Activated CD4-positive, alpha-beta T cell treated with anti-CD3 and anti-CD28 coated beads for 24 hours (primary cell): ENCODE measurements at places on chromosomes 11 and 22.

DNA sequence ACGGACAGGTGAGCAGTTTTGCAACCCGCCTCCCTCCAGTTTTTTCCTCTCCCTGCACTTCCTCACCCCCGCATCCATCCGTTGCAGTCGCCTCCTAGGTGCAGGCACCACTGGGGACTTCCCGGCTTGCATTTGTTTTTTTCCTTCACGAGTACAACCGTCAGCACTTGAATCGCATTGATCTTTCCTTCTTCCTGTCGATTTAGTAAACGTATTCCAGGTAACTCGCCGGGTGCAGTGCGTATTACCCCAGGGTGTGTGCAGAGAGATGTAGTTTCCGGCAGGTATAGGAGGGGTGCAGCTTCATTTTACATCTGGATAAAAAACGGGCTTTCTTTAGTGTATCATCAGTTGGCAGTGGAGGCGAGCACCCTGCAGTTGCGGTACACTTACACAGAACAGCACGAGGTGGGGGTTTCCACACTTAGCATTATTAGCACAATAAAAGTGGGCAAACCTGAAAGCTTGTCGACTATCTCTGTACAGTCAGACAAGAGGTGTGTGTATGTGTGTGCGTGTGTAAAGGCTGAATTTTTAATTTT is at the start of gene SORL1-AS1:
SORL1-AS1 (minus strand) TSS at position 359 of the 542 bp plus-strand sequence.
- DNase-seq: peak; percentile 54

GRCh38 chr11:1153951-1154493 is 3.7 kb upstream of the MUC5AC start:
- no peak for DNase-seq

GRCh38 chr11:75768112-75768908 is at the start of gene DGAT2:
TSS of gene DGAT2 (plus strand) at chr11:75768778. CDS start at chr11:75768992, 214 bp downstream.
- DNase-seq: peak; percentile 60

GRCh38 chr11:75349521-75350116 is 1.8 kb downstream of the ARRB1 start:
- DNase-seq: no peak

DNA sequence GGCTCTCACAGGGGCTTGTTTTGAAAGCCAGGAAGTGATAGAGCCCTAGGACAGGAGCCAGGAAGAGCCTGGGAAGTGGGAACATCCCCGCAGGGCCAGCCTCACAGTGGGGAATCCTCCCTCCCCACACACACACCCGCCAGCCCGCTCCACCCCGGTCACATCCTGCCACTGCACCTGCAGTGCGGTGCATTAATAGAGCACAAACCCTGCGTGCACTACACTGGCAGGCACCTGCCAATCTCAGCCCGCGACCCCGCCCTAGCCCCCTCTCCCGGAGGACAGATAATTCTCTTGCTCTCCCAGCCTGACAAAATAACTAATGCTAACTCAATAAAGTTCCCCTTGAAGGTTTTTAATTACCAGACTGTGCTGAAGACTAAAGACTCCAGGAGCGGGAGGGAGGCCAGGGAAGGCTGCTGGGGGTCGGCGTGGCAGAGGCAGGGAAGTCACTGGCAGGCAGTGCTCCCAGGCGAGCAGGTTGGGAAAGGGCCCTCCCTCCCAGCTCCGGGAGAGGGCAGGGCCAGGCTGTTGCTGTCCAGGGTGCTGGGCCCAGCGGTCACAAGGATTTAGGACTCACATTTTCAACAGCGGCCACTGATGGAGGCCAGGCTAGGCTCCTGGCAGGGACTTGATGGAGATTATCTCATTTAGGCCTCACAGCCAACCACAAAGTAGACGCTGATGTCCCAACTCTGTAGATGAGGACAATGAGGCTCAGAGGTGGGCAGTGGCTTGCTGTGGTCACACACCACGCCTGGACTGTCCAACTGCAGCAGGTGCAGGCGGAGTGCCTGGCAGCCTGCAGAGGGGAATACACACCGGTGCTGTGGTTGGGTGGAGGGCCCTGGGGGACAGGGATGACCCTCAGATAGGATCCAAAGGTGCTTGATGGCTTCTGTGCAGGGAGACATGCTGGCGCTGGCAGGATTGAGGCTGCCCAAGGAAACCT is 23.9 kb upstream of the TCF20 start:
- no peak for DNase-seq

DNA sequence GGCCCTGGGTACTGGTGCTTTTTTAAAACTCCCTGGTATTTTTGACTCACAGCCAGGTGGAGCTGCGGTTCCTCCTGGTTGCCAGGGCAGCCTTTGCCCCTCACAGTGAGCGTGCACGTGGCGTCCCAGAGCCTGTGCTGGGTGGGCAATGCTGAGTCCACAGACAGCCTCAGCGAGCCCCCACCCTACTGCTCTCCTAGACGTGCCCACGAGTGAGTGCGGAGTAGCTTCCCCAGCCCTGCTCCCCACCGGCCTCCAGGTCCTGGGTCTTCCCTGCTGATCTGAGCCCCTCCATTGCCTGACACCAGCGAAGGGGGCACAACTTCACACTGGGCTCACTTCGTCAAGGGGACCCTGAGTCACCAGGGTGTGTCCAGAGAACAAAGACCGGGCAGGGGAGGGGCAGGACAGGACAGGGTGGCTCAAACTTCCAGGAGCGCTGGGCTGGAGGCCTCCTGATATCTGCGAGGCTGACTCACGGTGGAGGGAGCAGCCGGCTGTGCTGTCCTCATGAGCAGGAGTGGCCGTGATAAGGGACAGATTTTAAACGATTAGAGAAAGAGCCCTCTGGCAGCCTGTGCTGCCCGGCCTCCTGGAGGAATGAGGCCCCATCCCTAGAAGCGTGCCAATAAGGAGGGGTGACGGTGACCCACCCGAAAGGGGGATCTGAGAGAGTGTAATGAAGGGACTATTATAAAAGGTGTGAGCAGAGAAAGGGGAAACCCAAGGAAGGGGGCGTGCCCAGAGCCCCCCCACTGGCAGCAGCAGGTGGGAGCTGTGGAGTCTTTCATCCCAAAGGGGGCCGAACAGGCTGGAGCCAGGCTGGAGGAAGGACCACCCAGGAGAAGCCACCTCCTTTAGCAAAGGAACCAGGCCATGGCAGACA is 129.3 kb upstream of the FGF3 start:
- DNase-seq: no peak

- DNase-seq: no peak
Measured at GRCh38 chr11:6657346-6657745, 1.7 kb upstream of the DCHS1 start.

DNA sequence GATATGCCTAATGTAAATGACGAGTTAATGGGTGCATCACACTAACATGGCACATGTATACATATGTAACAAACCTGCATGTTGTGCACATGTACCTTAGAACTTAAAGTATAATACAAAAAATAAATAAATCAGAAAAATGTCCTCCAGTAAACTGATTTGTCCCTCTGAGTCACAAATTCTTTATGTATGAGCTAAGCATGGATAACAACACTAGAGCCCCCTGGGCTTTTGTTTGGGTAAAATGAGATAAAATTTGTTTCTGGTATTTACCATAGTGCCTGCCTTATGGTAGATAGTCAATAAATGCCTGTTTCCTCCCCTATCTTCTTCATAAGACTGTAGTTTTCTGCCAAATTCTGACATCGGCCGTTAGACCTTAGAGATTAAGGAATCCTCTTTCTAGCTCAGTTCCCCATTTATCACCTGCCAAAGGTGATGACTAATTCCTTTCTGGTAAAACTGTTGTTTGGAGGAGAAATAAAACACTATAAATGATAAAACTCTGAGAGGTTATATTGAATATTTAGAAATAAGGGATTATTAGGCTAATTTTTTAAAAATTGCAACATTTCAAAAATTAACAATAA is 43.6 kb upstream of the LUZP2 start:
- no peak for DNase-seq

DNA sequence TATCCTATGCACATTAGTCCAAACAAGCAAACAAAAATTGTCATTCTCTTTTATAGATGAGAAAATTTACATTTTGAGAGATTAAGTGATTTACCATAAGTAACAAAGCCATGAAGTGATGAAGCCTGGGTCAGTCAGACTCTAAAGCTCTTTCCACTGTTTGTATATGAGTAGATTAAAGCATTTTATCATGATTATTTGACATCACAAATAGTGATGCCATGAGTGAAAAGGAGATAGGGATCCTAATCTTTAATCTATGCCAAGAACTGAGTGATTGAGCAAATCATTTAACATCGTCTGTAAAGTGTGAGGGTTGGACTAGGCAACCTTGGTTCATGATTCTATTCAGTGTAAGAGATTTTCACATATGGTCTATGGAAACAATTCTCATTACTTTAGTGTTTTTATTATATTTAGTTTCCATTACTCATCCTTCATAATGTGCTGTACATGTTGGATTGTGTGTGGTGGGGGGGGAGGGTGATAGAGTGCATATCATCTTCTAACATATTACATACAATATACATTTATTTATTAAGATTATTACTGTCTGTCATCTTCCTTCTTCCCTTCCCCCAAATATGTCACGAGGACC is 50.7 kb downstream of the ARHGEF12 start:
- DNase-seq: no peak

DNA sequence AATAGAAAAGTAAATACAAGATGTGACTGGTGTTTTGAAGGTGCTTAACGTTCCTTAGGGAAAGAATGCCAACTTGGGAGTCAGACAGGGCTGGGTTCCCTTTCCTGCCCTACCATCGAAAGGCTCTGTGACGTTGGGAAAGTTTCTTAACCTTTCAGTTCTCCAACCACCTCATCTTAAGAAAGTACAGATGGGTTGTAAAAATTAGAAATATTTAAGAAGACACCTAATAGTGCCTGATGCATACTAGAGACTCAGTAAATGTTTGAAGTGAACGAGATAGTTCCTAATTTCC is 1.1 kb downstream of the GTPBP1 start:
- DNase-seq: no peak

DNA sequence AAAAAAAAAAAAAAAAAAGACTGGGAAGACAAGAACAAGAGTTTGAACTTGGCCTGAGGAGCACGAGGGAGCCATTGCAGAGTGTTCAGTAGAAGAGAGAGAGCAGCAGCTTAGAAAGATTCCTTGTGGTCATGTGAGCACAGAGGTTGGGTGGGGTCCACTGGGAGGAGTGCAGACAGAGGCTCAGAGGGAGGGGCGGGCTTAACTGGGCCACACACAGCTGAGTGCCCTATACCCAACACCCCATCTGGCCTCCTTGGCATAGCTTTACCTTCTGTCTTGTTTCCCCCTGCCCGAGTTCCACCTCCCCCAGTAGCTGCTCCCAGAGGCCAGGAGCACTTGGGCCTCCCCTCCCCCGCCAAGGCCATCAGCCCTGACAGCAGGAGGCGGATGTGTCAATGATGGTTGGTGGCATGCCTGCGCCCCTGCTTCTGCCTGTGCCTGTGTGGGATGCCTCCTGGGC is 12.1 kb downstream of the C11orf86 start:
- no peak for DNase-seq

DNA sequence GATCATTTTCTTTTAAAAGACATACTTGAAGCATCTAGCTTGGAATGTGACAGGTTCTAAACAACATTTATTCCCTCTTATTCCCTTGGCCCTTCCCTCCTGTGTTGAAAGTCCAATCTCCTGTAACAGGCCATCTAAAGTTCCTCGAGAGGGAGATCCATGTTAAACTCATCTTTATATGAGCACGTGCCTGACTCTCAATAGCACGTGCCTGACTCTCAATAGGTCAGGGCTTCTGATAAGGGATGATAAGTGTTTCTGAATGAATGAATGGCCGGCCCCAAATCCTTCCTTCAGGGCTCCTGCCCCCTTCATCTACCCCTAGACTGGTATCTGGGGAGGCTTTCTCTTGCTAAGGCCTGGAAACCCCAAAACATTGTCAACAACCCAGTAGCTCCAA is 27.2 kb downstream of the RPL27A start:
- no peak for DNase-seq

DNA sequence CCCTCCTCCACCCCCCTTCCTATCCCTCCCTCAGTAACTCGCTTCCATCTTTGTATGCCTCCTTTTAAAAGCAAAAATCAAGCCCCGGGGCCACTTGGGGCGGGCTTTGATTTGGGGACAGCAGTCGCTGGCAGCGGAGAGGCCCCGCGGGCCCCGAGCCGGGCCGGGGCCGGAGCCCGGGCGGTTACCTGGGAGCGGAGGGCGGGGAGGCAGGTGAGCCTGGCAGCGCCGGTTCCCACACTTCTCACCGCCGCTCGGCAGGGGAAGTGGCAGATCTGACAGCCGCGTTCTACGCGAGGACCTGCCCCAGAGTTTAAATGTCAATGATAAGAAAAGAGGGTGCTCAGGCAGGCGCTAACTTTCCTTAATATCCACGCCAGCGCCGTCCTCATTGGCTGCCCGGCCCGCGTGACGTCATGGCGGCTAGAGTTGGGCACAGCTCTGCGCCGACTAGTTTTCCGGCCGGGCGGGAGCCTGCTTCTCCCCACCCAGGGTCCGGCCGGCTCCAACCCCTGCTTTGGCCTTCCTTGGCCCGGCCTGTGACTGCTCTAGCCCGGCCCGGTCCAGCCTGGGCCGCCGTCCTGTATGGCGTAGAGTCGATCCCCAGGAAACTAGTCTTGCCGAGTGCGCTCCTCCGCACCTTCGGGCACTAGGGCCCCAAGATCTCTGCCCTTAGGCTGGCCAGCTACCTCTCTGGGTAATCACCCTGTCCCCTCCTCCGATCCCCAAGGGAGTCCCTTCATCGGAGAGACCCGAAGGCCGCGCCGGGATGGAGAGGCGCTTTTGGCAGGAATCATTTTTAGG is 6.7 kb upstream of the PAX6 start:
- no peak for DNase-seq

DNA sequence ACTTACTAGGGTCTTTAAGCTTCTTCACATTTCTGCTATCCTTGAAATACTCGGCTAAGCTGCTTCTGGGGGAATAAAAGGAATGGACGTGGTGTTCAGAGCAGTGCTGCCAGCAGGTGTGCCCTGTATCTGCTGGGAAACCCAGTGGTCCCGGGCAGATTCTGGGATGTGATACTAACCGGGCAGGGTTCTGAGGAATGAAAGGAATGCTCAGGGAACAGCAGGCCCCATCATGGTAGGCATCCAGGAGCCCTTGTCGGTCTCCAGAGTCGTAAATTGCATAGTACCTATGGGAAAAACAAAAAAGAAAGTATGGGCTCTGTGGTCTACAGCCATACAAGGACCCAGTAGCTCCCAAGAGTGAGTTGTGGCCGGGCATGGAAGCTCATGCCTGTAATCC is 4.5 kb upstream of the TMEM223 start:
- no peak for DNase-seq

- DNase-seq: no peak
Measured at GRCh38 chr11:34977089-34977912, 60.9 kb downstream of the PDHX start.
